ENCODE measurements at places on chromosomes 2 and 18.

- DNase-seq: no peak
These were observed 579.2 kb downstream of the BCL11A start for GRCh38 chr2:59974051-59974766.

- DNase-seq: no peak
These were observed 424 bp upstream of the ANKRD44 start for GRCh38 chr2:197310987-197311420.

GRCh38 chr2:41180387-41180786 lies 728.5 kb upstream of the SLC8A1 start:
- DNase-seq: no peak

- DNase-seq: no peak
These were observed 136.6 kb downstream of the AGPS start for GRCh38 chr2:177529166-177529565.

- no peak for DNase-seq
These were observed 17.9 kb downstream of the PPP3R1 start for GRCh38 chr2:68234405-68234804.

- no peak for DNase-seq
These were observed 116.9 kb downstream of the SMAD7 start for GRCh38 chr18:48833701-48834412.

DNA sequence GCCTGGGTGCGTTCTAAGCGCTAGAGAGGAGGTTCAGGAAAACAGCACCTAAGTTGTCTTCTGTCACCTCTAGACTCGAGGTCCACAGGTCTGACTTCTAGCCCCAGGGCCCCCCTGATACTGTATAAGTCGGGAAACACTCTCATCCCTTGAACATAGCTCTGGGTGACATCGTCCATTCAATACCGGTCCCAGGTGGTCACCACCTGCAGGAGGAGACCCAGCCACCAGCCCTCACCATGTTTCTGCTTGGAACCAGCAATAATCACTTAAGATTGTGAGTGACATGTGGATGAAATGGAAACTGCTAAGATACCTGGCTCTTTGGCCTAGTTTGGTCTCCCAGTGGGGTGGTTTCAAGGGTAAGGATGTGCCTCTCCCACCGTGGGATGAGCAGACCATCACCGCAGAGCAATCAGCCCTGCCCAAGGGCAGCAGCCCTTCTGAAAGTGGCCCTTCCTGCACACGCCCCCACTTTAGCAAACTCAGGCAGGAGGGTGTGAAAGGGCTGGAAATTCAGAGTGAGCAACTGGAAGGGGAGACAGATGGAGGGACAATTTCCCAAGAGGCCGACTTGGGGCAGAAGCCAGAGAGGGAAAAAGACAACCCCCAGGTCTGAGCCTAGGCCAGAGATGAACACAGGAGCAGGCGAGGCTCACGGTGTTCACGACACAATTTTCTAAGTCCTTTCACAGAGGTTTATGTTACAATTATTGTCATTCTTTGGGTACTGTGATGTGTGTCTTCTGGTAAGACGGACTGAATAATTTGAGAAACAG lies 95.2 kb downstream of the ZNF516 start:
- DNase-seq: no peak

DNA sequence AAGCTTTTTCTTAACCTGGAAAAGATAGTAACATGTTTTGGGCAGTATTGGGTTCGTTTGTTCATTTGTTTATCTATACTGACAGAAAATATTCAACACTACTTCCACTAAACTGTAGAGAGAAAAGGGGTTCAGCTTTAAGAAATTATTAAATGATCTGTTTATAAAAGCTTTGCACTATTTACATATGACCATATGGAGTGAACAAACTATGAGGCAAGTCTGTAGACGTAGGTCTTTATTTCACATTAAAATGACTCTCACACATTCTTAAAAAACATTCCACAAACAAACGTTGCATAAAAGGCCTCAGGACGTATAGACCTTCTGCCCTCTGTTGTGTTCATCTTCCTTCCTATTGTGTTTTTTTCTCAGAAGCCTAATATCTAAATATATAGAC lies 94.6 kb downstream of the CD226 start:
- DNase-seq: no peak

GRCh38 chr2:6301426-6301825 lies 564.3 kb downstream of the CMPK2 start:
- no peak for DNase-seq

DNA sequence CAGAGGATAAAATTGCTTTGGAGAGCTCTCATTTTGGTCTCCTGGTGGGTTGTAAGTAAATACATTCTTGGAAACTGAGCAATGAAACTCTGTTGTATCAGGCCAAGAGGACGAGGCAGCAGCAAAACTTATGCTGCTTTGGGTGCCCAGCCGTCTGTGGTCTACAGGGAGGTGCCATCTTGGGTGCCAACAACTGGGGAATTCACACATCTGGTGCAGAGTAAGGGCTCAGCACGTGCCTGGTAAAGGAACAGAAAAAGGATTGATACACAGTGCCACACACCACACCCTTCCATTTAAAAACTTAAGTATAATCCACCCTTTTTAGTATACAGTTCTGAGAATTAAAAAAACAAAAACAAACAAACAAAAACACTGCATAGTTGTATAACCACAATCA lies 221.9 kb downstream of the TSN start:
- no peak for DNase-seq

GRCh38 chr2:10398496-10398895 lies 49.6 kb downstream of the ODC1 start:
- DNase-seq: no peak

GRCh38 chr18:72672364-72673184 lies 128.4 kb upstream of the CBLN2 start:
- peak; percentile 19 for DNase-seq

GRCh38 chr18:35683021-35683420 lies 101.5 kb downstream of the GALNT1 start:
- no peak for DNase-seq

DNA sequence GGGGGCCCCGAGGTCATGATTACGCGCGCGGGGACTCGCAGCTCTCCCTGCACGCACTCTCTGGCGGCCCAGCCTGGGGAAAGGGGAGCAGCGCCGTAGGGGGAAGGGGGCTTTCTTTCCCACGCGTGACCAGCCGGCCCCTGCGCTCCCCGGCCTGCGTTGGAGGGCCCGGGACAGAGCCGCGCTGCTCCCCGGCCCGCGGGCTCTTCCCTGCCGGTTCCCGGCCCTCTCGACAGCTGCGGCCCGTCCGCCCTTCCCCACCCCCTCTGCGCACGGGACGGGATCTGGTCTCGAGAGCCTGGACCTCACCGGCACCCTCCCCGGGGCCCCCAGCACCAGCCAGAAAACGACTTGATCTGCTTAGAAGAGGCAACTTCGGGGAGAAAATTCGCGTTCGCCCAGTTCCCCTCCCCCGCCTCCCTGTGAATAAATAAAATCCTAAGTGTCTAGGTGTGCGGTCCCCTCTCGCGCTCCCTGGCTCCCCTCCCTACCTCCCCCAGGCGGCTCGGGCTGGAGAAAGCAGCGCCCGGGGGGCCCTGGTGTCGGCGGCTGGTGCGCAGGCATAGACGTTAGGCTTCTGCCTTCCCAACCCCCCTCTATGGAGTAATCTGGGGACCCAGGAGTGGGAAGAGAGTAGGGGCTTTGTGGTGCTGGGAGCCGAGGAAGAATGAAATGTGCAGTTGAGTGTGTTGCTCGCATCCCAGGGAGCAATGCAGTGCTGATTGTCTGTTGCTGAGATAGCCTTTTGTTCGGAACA lies 803 bp upstream of the FIGN start:
- DNase-seq: no peak

DNA sequence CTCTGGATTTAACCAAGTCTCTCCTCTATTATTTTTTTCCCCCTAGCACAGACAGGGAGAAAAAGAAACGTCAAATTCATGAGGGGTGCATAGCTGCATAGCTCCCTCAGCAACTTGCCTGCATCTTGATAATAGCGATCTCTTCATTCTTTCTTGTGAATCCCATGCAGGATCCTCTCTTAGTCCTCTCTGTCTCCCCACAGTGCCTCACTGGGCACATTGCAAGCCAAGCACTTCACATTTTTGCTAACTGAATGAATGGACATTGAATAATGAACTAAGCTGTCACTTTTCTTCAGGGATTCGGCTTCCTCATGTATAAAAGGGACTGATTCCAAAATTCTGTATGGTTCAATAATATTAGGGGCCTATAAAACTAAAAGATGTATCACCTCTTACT lies 2.9 kb upstream of the EPB41L3 start:
- DNase-seq: peak; percentile 3

GRCh38 chr2:32721376-32721775 lies 93.5 kb downstream of the TTC27 start:
- no peak for DNase-seq

DNA sequence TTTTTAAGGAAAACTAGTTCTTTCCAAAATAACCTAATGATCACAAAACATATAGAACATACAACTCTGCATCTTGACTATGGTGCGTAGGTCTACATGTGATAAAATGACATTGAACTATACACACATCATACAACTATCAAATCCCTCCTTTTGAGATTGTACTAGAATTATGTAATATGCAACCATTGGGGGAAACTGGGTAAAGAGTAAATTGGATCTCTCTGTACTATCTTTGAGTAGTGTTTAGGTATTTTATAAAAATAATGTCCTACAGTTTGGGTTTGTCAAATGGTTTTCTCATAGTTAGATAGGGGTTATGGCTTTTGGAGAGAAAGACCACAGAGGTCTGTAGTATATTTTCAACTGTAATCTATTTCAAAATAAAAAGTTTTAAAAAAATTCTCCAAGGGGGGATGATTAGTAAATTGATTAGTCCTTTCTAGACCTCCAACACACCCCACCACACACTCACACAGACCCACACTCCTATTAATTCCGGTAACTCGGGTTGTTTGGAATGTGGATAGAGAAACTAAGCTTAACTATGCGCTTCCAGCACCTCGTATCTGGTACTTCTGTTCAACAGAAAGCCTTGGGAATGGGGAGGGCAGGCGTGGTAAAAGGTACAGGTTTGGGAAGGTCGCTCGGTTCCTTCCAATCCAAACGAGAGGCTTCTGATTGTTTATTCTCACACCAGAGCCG lies 695 bp upstream of the BIRC6 start:
- DNase-seq: peak; percentile 36

GRCh38 chr2:236874866-236875481 lies 210.7 kb upstream of the COPS8 start:
- DNase-seq: no peak
